Activated CD8-positive, alpha-beta T cell treated with anti-CD3 and anti-CD28 coated beads for 36 hours (primary cell): ENCODE measurements at places on chromosomes 2 and 18. TPM values are rescaled to one million over a fixed set of nuclear protein-coding genes. Genes with fewer than 3 reads are reported as not detected.

GRCh38 chr2:134023854-134024253 is 230.0 kb upstream of the MGAT5 start:
- no peak overlapping the region for H3K4me3 ChIP-seq
- DNase-seq, result no peak
- peaks cover 30% of the 10 kb centered on the region for H3K27me3 ChIP-seq
- no peak overlapping the region for H3K27ac ChIP-seq

DNA sequence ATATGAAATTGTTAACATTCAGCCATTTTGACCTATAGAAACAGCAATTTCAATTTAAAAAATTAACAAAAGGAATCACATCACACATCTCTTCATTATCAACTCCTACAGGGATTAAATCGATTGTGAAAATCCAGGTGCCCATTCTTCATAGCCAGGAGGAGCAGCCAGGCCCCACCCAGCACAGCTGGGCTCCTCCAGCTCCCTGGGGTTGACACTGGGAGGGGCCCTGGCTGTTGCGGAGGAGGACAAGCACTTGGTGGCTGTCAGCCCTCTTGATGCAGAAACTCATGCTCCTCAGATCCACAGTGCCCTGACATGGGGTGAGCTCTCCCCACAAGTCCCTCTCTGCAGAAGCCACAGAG is 99.8 kb downstream of the FAM210A start:
- H3K27ac ChIP-seq, result no peak overlapping the region
- peaks cover 29% of the 10 kb centered on the region for H3K4me1 ChIP-seq
- no peaks in the 10 kb centered on the region for H3K27me3 ChIP-seq

Gene CHRNG
- not detected for total RNA-seq

DNA sequence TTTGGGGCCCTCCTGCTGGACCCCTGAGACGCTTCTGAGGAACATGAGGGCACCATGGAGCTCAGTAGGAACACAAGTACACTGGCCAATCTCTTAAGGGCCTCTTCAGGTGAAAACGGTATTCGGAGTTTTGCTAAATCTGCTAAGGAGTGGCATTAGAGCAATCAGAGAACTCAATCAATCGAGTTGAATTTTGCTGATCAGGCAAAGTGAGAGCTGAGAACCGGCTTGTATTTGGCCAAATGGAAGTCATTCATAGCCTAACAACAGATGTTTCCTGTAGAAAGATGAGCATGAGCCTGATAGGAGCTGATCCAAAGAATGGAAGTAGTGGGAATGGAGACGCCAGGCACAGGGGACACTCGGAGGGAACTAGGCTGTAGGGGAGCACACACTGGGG is 133.7 kb downstream of the DCDC2C start:
- no peak overlapping the region for H3K4me3 ChIP-seq
- H3K36me3 ChIP-seq, result no peaks in the 10 kb centered on the region
- no peaks in the 10 kb centered on the region for H3K4me1 ChIP-seq
- DNase-seq, result no peak

- H3K4me3 ChIP-seq, result no peak overlapping the region
- H3K4me1 ChIP-seq, result no peaks in the 10 kb centered on the region
- H3K27me3 ChIP-seq, result no peaks in the 10 kb centered on the region
- no peak for DNase-seq
- H3K36me3 ChIP-seq, result no peaks in the 10 kb centered on the region
Measured at GRCh38 chr2:236613612-236614011, 44.0 kb downstream of the ACKR3 start.

DNA sequence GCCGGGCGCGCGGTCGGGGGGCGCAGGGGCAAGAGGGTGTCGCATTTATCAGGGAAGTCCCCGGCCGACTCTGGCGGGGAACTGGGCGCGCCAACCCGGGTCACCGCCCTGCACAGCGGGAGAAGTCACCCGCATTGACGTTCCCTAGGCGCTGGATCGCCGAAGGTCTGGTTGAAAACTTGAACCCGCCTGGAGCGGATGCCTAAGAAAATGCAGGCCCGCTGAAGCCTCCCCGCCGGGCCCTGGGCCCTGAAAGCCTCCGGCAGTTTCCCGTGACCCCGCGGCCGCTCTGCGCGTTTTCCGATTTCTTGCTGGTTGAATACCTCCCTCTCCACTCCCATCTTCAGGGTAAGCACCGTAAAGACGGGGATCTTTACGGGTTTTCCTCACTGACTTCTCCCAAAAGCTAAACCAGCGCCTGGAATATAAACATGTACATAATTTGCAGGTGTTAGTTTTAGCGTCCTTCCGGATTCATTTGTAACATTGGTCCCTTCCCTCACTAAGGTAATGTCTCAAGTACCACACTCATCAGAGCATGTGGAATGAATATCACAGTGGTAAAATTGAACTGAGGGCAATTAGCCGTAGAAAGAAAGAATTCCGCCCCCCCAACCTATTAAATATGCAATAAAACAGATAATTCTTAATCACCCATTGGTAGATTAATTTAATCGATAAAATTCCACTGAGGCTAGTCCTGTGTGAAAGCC is 675 bp upstream of the SPIRE1 start:
- H3K27me3 ChIP-seq, result peaks cover 21% of the 10 kb centered on the region
- peak overlapping the region; percentile 76 for H3K4me3 ChIP-seq
- peak; percentile 37 for DNase-seq
- no peak overlapping the region for H3K27ac ChIP-seq

Gene MARCHF7
- total RNA-seq, result 79.2 TPM
